ENCODE measurements at places on chromosomes 1 and 21. TPM values are rescaled to one million over a fixed set of nuclear protein-coding genes. Genes with fewer than 3 reads are reported as not detected.

DNA sequence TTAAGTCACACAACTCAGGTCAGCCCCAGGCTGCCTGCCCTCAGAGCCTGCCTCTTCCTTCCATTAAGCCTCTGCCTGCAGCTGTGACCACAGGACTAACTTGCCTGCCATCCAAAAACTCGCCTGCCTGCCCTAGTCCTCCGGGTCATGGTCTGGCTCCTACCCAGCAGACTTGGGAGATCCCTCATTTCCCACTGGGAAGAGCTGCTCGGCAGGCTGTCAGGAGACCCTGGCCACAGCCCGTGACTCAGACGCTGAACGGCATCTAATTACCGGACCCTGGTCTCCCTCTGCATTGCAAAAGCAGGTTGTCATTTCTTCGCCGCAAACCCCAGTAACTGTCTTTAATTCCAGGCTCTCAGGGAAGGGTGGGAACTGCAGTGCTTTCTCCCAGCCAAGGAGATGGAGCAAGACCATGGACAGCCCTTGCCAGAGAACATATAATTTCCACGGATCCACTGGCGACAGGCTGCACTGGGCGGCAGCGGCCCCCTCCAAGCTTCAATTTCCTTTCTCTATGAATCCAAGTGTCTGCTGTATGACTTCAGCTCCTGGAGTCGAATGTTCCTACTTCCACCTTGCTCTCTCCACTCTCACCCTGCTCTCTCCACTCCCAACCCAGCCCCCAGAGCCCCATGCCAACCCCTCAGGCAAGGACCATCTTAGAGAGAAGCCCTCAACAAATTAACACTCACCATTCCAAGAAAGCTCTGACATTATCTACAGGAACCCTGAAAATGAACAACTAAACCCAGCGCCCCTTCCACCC, 20.4 kb downstream of the OLFML2B start:
- DNase-seq: no peak

- no peak for DNase-seq
These were observed 463.1 kb downstream of the USP25 start for GRCh38 chr21:16192902-16193301.

DNA sequence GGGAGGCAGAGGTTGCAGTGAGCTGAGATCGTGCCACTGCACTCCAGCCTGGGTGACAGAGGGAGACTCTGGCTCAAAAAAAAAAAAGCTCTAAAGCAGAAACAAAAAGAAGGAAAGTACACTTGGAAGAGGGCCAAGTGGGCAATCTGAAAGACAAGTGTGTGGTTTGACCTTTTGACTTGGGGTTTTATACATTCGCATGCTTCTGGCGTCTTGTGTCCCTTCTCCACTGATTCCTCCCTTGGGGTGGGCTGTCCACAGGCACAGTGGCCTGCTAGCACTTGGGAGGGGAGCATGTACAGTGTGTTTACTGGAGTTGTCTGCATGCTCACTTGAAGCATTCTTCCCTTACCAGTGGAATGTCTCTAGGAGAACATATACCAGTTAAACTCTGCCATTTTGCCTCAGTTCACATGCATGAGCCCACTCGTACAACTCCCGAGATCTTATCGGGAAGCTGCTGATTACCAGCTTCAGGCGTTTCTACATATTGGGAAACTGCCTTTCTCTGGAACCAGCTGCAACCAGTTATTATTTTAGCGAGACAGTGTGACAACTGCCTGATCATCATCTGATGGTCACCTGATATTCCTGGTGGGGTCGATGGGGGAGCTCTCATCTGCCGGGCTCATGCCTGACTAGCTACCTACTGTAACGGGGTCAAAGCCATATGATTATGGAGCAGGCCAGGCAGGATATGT, 113.5 kb upstream of the ZNF678 start:
- no peak for DNase-seq

- DNase-seq: no peak
These were observed 156.7 kb downstream of the SYT2 start for GRCh38 chr1:202553560-202554038.

GRCh38 chr1:29052100-29052499, 71.6 kb downstream of the TMEM200B start:
- DNase-seq: no peak

- DNase-seq: no peak
These were observed 7.5 kb upstream of the KNCN start for GRCh38 chr1:46558966-46559365.

DNA sequence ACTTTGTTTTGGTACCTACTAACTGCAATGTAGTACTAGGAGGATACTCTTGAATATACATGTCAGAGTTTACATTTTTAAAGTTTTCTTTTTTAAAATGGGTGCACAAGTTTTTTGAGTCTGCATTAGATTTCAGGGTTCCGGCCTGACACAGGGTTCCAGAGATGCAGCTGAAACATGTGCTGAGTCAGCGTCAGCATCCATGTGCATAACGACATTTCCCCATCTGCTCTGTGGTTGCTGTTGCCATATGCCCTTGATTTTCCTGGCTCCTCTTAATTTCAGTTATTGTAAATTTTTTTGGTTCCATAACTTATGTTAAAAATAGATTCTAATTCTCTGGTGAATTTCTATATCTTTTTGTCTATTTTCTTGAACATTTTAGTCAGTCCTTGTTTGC, 12.3 kb upstream of the METTL13 start:
- DNase-seq: no peak

DNA sequence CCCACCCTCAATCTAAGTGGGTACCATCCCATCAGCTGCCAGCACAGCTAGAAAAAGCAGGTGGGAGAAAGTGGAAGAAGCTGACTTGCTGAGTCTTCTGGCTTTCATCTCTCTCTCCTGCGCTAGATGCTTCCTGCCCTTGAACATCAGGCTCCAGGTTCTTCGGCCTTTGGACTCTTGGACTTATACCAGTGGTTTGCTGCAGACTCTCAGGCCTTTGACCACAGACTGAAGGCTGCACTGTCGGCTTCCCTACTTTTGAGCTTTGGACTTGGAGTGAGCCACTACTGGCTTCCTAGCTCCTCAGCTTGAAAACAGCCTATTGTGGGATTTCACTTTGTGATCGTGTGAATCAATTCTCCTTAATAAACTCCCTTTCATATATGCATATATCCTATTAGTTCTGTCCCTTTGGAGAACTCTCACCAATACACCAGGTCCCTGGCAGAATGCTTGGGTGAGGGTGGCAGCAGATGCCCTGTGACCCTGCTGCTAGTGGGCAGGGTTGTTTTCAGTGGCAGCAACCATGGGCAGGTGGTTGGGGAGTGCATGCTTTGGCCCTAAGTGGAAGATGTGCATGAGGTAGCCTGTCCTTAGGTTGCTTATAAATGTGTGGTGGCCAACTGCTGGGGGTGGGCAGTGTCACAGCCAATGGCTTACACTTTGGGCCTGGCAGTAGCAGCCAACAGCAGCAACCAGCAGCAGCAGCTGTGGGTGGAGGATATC, 10.8 kb upstream of the ADAM30 start:
- no peak for DNase-seq

GRCh38 chr1:14597343-14598006, 1.0 kb upstream of the KAZN start:
- no peak for DNase-seq

Gene LIN28A
- not detected for total RNA-seq

Gene SCYL3
- 12.7 TPM for total RNA-seq

Gene IL19
- not detected for total RNA-seq
